ENCODE measurements at places on chromosomes 3 and 15.

DNA sequence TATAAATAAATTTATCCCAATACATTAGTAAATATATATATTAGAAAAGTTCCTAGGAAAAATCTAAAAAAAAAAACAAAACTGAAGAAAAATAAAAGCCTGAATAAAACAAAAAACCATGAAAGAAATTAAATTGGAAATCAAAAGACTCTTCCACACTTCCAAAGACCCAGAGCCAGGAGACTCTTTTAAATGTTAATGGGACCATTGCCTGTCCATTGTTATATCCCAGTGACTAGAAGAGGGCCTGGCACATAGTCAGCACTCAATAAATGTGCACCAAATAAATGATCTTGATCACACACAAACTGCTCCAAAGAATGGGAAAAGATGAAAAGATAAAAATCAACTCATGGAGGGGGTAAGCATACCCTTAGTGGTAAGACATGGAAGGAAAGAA is 51.3 kb upstream of the CLDN18 start:
- DNase-seq = no peak

GRCh38 chr15:49110158-49110944 is 45.0 kb downstream of the COPS2 start:
- DNase-seq = no peak

DNA sequence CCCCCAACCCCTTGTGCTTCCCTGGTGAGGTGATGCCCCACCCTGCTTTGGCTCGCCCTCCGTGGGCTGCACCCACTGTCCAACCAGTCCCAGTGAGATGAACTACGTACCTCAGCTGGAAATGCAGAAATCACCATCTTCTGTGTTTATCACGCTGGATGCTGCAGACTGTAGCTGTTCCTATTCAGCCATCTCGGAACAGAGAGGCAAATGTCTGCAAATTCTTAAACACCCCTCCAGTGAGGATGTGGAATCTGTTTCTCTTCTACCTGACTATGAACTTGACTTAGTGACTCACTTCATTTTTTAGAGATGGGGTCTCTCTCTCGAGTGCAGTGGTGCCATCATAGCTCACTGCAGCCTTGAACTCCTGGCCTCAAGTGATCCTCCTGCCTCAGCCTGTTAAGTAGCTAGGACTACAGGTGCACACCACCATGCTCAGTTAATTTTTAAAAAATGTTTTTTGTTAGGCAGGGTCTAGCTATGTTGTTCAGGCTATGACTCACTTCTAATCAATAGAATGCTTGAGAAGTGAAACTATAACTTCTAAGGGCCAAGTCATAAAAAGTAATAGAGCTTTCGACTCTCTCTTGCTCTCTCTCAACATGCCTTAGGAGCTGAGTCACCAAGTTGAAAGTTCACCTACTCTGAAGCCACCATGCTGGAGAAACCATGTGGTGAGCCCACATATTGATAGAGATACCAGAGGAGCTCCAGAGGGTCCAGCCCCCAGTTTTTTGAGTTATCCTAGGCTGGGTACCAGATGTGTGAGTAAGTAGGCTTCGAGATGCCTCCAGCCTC is 11.5 kb upstream of the PARP14 start:
- no peak for DNase-seq

DNA sequence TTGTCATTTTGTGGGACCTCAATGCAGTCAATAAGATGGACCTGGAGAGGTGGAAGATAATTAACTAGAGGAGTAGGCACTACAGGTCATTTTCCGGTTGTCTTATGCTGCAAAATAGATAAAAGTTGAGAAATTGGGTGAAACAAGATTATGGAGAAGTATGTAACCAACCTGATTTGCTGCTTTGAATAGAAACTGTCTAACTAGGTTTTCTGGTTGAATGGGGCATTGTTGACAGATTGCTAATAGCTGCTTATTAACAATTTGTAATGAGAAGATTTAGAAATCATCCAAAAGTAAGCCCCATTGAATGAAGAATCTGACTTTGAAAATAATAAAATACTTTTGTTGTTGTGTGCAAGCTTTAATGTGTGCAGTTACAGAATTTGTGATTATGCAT is 26.2 kb downstream of the PIAS1 start:
- no peak for DNase-seq

GRCh38 chr3:135263331-135263730 is 468.3 kb downstream of the EPHB1 start:
- no peak for DNase-seq

DNA sequence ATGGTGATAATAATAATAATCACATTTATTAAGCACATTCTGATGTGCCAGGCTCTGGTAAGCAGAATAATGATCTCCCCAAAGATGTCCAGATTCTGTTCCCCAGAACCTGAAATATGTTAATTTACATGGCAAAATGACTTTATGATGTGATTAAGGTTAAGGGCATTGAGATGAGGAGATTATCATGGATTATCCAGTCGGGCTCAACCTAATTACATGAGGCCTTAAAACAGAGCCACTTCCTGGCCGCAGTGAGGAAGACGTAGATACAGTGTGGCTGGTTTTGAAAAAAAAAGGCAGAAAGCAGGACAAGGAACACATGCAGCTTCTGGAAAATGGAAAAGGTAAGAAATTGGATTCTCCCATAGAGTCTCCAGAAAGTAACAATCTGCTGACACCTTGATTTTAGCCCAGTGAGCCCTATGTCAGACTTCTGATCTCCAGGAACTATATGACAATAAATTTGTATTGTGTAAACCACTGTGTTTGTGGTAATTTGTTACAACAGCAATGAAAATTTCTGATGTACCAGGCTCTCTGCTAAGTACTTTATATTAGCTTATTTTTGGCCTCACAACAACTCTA is 126.7 kb downstream of the ALCAM start:
- DNase-seq = no peak

GRCh38 chr3:195039180-195039843 is 231.6 kb downstream of the XXYLT1 start:
- no peak for DNase-seq

DNA sequence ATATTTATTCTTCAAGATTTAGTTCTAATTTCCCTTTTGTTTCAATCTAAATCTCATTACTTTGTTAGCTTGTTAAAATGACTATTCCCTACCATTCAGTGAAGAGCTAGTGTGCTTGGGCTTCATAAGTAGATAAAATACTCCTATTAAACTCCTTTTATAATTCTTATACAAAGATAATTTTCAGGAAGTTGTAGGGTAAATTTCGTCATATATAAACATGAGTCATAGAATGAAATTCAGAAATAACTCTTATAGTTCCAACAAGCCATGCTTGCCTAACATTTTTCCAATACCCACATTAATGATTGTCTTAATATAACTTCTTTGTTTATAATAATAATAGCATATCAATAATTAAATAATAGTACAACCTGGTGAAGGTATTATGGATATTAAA is 407.3 kb downstream of the NAALADL2 start:
- DNase-seq = no peak

DNA sequence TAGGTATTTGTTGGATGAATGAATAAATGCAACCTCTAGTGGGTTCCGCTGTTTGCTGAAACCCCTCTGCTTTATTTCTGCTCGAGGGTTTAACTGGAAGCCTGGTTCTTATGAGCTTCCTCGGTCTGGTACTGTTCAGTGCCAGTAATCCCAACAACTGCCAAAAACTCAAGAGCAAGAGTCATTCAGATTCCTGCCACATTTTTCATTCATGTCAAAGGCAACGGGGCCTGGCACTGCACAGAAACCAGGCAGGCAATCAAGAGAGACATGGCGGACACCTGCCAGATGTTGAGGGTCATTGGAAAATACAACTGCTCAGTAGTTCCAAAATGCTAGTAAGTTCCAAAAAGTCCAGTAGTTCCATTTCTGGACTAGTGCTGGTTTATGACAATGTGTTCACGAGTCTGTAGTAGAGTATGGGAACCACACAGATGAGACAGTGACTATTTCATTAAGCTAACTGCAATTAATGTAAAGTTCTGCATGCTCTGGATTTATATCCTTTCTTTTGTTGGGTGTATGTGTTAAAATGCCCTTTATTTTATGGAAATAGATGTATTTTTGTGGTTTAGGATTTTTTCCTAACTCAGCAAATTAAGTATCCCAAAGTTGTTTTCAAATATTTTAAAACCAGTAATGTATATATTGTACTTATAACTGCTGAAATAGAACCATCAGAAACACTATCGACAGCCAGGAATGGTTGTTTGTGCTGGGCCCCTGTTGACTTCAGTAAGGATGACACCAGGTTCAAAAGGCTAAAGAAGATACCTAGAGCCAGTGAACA is 22.7 kb upstream of the TMEM41A start:
- DNase-seq = no peak
